HepG2 (cell line): ENCODE measurements at places on chromosomes 3 and 15. TPM values are rescaled to one million over a fixed set of nuclear protein-coding genes. Genes with fewer than 3 reads are reported as not detected.

MESP1 gene
- polyA plus RNA-seq, result not detected in 2 replicates

SYNM gene
- 1.1 and 1.2 TPM in 2 replicates for polyA plus RNA-seq

- H3K4me3 ChIP-seq, result no peak overlapping the region
- no peaks in the 10 kb centered on the region for H3K4me1 ChIP-seq
- H3K27ac ChIP-seq, result no peak overlapping the region
- no peak for DNase-seq
- peaks cover 50% of the 10 kb centered on the region for H3K36me3 ChIP-seq
- H3K27me3 ChIP-seq, result no peaks in the 10 kb centered on the region
Observed at GRCh38 chr15:70062321-70062956, 35.3 kb downstream of the TLE3 start.

- DNase-seq, result no peak
- no peak overlapping the region for H3K27ac ChIP-seq
- H3K27me3 ChIP-seq, result no peaks in the 10 kb centered on the region
- no peak overlapping the region for H3K4me3 ChIP-seq
Observed at GRCh38 chr3:148641722-148642121, 56.0 kb upstream of the AGTR1 start.

DNA sequence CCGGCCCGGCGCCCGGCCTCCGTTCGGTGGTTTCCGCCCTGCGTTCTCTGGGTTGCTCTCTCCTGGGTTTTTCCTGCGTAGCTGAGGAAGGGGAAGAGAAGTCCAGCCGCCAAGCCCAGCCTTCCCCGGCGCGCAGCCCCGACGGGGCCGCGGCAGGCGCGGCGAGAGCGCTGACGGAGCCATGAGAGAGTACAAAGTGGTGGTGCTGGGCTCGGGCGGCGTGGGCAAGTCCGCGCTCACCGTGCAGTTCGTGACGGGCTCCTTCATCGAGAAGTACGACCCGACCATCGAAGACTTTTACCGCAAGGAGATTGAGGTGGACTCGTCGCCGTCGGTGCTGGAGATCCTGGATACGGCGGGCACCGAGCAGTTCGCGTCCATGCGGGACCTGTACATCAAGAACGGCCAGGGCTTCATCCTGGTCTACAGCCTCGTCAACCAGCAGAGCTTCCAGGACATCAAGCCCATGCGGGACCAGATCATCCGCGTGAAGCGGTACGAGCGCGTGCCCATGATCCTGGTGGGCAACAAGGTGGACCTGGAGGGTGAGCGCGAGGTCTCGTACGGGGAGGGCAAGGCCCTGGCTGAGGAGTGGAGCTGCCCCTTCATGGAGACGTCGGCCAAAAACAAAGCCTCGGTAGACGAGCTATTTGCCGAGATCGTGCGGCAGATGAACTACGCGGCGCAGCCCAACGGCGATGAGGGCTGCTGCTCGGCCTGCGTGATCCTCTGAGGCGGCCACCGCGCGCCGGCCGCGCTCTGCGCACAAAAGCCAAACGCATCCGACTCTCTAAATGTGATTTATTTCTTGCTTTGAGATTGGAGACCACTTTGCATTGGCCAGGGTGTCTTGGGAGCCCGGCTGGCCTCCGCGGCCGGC is 727 bp downstream of the RAP2B start:
- H3K4me1 ChIP-seq, result peaks cover 50% of the 10 kb centered on the region
- peak overlapping the region; percentile 83 for H3K27ac ChIP-seq
- H3K36me3 ChIP-seq, result no peaks in the 10 kb centered on the region
- DNase-seq, result no peak
- no peaks in the 10 kb centered on the region for H3K27me3 ChIP-seq

- DNase-seq, result peak; percentile 70
- peaks cover 56% of the 10 kb centered on the region for H3K4me1 ChIP-seq
- H3K36me3 ChIP-seq, result no peaks in the 10 kb centered on the region
- peak overlapping the region; percentile 85 for H3K4me3 ChIP-seq
- H3K27ac ChIP-seq, result peak overlapping the region; percentile 86
Observed at GRCh38 chr15:84982301-84982920, 755 bp downstream of the PDE8A start.

GRCh38 chr3:69199942-69200341 is 77.5 kb upstream of the LMOD3 start:
- DNase-seq, result no peak
- no peaks in the 10 kb centered on the region for H3K36me3 ChIP-seq
- peak overlapping the region; percentile 58 for H3K4me3 ChIP-seq

DNA sequence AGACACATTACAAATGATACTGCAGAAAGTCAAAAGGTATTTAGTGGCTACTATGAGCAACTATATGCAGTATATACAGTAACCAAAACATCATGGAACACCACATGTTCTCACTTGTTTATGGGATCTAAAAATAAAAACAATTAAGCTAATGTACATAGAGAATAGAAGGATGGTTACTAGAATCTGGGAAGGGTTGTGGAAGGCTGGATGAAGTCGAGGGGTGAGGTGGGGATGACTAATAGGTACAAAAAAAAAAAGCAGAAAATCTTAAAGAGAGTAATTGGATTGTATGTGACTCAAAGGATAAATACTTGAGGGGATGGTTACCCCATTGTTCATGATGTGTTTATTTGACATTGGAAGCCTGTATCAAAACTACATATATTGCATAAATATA is 848.8 kb upstream of the GBE1 start:
- no peaks in the 10 kb centered on the region for H3K36me3 ChIP-seq
- H3K27me3 ChIP-seq, result no peaks in the 10 kb centered on the region
- no peak for DNase-seq
- no peak overlapping the region for H3K4me3 ChIP-seq
- no peaks in the 10 kb centered on the region for H3K4me1 ChIP-seq

GRCh38 chr15:77617476-77618230 is 15.1 kb downstream of the LINGO1 start:
- DNase-seq, result peak; percentile 45
- peaks cover 5% of the 10 kb centered on the region; the same call in 1 of the 2 replicates for H3K27me3 ChIP-seq
- no peak overlapping the region for H3K27ac ChIP-seq
- H3K36me3 ChIP-seq, result no peaks in the 10 kb centered on the region
- H3K4me3 ChIP-seq, result no peak overlapping the region
- H3K4me1 ChIP-seq, result peaks cover 26% of the 10 kb centered on the region

PSTPIP1 gene
- 4.4 TPM in 2 replicates for polyA plus RNA-seq

- no peak for DNase-seq
- no peak overlapping the region for H3K4me3 ChIP-seq
- no peaks in the 10 kb centered on the region for H3K36me3 ChIP-seq
- H3K4me1 ChIP-seq, result peaks cover 5% of the 10 kb centered on the region; the same call in 1 of the 2 replicates
- no peak overlapping the region for H3K27ac ChIP-seq
- H3K27me3 ChIP-seq, result peaks cover 27% of the 10 kb centered on the region; the same call in 1 of the 3 replicates
Observed at GRCh38 chr15:78840661-78841375, 29.6 kb upstream of the ADAMTS7 start.

GRCh38 chr15:74792227-74793016 is 10.5 kb downstream of the CSK start:
- H3K27me3 ChIP-seq, result no peaks in the 10 kb centered on the region
- H3K36me3 ChIP-seq, result peaks cover 16% of the 10 kb centered on the region; the same call in 1 of the 3 replicates
- no peak for DNase-seq
- peaks cover 22% of the 10 kb centered on the region for H3K4me1 ChIP-seq

- no peaks in the 10 kb centered on the region for H3K36me3 ChIP-seq
- DNase-seq, result no peak
- H3K27me3 ChIP-seq, result no peaks in the 10 kb centered on the region
- H3K4me1 ChIP-seq, result no peaks in the 10 kb centered on the region
- H3K27ac ChIP-seq, result no peak overlapping the region
Observed at GRCh38 chr15:47929138-47929803, 191.5 kb upstream of the SLC24A5 start.

DNA sequence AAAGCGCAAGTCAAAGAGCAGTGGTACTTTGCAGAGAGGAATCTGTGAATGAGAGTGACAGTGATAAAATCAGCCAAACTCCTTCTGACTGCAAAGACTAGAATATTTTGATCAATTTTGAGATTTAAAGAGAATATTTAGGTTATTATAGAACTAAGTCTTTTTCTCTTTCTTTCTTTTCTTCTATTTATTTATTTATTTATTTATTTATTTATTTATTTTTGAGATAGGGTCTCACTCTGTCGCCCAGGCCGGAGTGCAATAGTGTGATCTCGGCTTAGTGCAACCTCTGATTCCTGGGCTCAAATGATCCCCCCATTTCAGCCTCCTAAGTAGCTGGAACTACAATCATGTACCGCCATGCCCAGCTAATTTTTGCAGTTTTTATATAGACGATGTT is 603.7 kb upstream of the NAALADL2 start:
- H3K4me3 ChIP-seq, result no peak overlapping the region
- H3K4me1 ChIP-seq, result no peaks in the 10 kb centered on the region
- no peak overlapping the region for H3K27ac ChIP-seq
- no peak for DNase-seq
- no peaks in the 10 kb centered on the region for H3K27me3 ChIP-seq

GRCh38 chr3:190108804-190109203 is 11.9 kb downstream of the P3H2 start:
- H3K36me3 ChIP-seq, result no peaks in the 10 kb centered on the region
- no peak overlapping the region for H3K4me3 ChIP-seq
- H3K4me1 ChIP-seq, result no peaks in the 10 kb centered on the region
- H3K27me3 ChIP-seq, result no peaks in the 10 kb centered on the region
